CD8-positive, alpha-beta T cell (primary cell): ENCODE measurements at places on chromosomes 4 and X. TPM values are rescaled to one million over a fixed set of nuclear protein-coding genes. Genes with fewer than 3 reads are reported as not detected.

Gene USO1
- total RNA-seq: 10.2 TPM

Gene ZCCHC4
- 9.9 TPM for total RNA-seq

Gene GRIA3
- total RNA-seq: not detected

Gene CENPE
- total RNA-seq: 0.97 TPM

Gene HPF1
- 4.2 TPM for total RNA-seq

Gene GC
- not detected for total RNA-seq

Gene MBNL3
- total RNA-seq: 22.0 TPM

Gene SYTL5
- total RNA-seq: not detected

Gene RHOH
- 539 TPM for total RNA-seq

Gene FGFBP2
- total RNA-seq: 8.2 TPM

Gene PRRG1
- total RNA-seq: not detected

Gene CD99L2
- total RNA-seq: 6.4 TPM

Gene NPY1R
- total RNA-seq: not detected

Gene PABPC1L2A
- not detected for total RNA-seq

Gene THOC2
- 64.8 TPM for total RNA-seq

Gene LDB2
- not detected for total RNA-seq

DNA sequence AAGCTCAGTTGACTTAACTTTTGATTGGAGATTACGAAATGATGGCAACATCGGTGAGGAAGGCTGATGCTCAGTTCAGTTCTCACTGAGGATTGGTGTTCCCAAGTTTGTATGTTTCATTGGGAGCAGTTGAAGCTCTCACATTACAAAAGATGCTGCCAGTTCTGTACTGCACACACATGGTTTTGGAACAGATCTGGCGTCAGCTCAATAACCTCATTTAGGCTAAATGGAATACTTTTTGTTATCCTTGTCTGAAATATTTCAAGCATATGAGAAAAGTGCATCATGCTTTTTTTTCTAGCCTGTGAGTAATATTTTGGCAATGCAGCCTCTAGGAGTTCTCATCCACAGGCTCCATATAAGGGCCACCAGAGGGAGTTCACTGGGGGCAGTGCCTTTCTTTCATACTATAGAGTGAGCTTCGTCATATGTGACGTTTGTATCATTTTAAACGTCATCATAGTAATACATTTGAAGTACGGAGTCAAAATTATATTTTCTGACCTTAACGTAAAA is 4.1 kb downstream of the ENPEP start:
- DNase-seq: no peak

GRCh38 chr4:60450054-60450453 is 750.1 kb upstream of the ADGRL3 start:
- DNase-seq: no peak

- DNase-seq: no peak
These were observed 121.2 kb upstream of the RBPJ start for GRCh38 chr4:26199596-26199995.

- DNase-seq: no peak
These were observed 97.5 kb upstream of the CXXC4 start for GRCh38 chr4:104592183-104592582.

- DNase-seq: no peak
These were observed 13.2 kb downstream of the PRDM8 start for GRCh38 chr4:80210549-80210948.

GRCh38 chr4:33160126-33160525 is 2440.0 kb downstream of the PCDH7 start:
- DNase-seq: no peak

GRCh38 chr4:124640022-124640730 is 72.4 kb downstream of the ANKRD50 start:
- no peak for DNase-seq

- no peak for DNase-seq
These were observed 56.6 kb upstream of the HOPX start for GRCh38 chr4:56737666-56738065.

- DNase-seq: no peak
These were observed 958 bp upstream of the UGT2B7 start for GRCh38 chr4:69095301-69095731.

DNA sequence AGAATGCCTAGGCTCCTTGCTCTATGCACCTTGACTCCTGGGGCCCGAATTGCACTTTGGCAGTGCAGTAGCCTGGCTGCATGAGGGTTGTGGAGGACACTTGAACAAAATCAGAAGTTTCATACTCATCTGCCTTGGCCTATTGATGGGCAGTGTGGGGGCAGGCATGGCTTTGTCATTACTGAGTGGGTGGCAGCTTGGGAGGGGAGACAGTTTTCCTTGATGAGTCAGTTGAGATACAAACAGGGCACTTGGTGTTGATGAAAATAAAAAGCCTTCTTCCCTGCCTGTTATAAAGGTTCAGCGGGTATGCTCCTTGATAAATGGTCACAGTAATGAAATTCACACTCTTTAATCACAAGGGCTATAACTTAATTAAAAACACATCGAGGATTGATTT is 126.8 kb upstream of the MAMLD1 start:
- DNase-seq: no peak

- DNase-seq: no peak
These were observed 2616.0 kb downstream of the ARAP2 start for GRCh38 chr4:33628296-33628695.

- DNase-seq: no peak
These were observed 104.0 kb upstream of the MBNL3 start for GRCh38 chrX:132592880-132593279.

GRCh38 chr4:36427696-36428095 is 146.3 kb downstream of the DTHD1 start:
- DNase-seq: no peak

- no peak for DNase-seq
These were observed 27.1 kb downstream of the STAG2 start for GRCh38 chrX:123988423-123989111.

DNA sequence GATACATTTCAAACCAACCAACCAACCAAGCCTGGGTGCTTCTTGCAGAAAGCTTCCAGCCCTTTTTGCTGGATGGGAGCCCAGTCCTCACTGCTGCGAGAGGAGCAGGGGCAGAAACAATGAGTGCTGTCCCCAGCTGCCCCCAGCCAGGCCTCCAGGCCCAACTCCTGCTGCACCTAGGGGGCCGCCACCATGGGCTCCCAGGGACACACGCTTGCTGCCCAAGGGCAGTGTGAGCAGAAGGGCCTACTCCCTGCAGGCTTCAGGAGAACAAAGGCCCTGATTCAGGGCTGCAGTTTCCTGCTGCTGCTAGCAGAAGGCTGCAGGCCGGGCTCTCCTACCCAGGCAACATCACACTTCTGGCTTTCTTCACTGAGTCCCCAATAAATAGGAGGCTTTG is 37.7 kb upstream of the ENPP6 start:
- DNase-seq: no peak

- DNase-seq: no peak
These were observed 159.0 kb downstream of the GASK1B start for GRCh38 chr4:158013858-158014257.

DNA sequence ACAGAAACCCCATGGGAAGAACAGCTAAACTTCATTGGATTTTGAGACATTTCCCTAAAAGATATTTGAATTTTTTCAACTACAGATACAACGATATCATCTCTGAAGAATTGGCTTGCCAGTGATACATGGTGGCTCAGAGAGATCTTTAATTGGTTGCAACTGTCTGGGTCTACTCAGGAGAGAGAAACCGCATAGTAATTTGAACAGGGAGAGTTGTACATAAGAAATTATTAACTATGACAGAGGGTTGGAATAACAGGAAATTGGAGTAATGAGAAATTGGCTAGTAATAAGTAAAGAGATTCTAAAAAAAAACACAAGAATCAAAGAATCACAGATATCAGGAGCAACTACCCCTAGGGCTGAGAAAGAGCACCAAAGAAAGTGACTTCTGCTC is 118.4 kb downstream of the KLHL13 start:
- DNase-seq: no peak

DNA sequence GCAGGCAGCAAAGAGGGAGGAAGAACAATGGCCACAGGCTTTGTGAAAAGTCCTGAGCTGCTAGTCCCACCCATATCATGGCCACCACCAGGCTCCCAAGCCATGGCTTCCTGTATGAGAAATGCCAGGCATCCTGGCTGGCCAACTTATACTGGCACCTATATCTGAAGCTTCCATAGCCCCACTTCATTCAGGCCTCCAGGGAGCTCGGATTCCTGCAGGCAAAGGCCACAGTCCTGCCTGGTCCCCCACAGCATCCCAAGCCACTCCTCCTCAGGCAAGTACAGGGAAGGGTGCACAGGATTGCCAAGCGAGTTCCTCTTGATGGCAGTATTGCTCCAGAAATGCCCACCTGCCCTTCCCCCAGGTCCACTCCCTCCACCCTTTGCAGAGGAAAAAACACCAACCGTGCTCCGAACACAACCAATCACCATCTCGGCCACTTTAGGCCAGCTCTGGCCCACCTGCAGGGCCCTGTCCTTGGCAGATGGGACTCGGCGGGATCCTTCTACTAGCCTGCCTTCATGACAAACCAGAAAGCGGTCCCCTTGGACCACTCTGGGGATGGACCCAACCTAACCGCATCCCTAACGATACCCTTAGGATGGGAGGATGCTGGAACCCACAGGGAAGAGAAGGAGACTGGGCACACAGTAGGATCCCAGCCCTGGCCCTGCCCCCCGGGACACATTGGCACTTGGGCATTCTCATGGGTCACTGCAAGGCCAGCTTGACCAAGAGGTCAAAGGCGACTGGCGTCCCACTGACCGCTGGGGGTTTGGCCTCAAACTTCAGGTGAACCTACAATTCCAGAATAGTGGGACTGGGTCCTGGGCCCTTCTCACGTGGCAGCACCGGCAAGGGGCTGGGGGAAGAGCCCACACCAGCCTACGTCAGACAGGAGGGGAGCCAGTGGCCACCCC is 220.4 kb upstream of the AGTR2 start:
- no peak for DNase-seq

- DNase-seq: no peak
These were observed 27.7 kb downstream of the PAK3 start for GRCh38 chrX:111123606-111124179.
